ENCODE measurements at places on chromosomes 1 and 21.

GRCh38 chr1:110136911-110137310 lies 13.4 kb upstream of the SLC6A17 start:
- no peak for DNase-seq

- no peak for DNase-seq
Measured at GRCh38 chr1:170175041-170175440, 29.3 kb downstream of the NTMT2 start.

DNA sequence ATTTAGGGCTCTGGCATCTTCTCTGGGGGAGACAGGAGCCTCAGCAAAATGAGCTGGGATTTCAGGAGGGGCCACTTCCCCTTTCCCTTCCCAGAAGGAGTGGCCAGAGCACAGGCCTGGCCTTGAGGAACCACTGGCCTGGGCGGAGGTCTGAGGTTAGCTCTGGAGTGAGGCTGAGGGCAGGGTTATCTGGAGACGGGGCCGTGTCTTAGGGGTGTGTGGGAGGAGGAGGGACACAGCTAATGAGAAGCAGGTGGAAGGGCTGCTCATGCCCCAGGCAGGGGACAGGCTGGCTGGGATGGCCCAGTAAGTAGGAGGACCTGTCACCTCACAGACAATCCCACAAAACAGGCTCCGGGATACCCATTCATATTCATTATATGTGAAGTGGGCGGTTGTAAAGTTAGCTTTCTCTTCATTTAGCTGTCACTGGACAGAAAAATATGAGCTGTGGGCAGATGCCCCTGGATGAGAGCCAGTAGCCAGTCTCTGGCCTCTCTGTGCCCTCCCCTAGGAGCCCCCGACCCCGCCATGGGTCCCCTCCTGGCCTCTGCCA lies 12.4 kb downstream of the ALX3 start:
- no peak for DNase-seq

DNA sequence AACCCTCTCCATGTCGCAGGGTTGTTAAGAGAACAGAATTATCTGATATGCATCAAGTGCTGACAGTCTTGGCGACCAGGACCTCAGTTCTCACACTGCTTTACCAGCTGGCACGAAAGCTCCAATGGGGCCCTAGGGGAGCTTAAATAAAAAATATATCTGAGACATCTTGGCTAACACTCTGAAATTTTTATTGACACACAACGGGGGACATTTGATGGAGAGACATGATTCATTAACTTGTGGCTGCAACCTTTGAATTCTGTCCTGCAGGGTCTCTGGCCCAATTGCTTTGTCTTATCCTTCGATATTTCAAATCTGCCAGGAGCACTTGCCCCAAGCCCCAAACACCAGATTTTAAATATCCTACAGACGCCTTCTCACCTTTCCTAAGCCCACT lies 567.0 kb downstream of the AJAP1 start:
- no peak for DNase-seq

DNA sequence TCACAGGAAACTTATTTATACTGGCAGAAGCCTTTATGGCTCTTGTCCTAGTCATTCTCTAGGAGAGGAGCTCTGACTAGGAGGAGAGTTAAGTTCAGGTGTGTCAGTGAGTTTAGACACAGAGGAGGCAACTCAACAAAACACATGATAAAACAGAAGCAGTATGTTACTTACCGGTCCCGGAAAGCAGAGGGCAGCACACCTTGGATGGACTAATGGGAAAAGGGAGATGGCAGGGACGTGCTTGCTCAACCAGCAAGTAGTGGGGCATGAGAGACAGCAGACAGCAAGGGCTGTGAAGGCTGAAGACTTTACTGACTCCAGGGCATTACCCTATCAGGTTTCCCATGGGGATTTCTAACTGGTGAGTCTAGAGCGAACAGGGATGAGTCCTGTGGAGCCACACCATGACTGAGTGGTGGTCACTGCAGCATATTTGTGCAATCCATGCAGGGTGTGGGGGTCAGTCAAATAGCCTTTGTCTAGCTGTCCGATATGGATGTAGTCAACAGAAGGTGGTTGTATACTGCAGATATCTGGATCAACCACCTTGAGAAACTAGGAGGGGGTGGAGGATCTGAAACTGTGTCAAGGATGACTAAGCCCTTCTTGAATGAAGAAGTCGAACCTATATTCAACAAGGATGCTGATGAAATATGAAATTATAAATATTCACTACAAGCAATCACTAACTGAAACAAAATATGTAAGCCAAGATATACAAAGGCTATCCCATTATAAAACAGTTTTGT lies 596.3 kb upstream of the CHRM3 start:
- no peak for DNase-seq

DNA sequence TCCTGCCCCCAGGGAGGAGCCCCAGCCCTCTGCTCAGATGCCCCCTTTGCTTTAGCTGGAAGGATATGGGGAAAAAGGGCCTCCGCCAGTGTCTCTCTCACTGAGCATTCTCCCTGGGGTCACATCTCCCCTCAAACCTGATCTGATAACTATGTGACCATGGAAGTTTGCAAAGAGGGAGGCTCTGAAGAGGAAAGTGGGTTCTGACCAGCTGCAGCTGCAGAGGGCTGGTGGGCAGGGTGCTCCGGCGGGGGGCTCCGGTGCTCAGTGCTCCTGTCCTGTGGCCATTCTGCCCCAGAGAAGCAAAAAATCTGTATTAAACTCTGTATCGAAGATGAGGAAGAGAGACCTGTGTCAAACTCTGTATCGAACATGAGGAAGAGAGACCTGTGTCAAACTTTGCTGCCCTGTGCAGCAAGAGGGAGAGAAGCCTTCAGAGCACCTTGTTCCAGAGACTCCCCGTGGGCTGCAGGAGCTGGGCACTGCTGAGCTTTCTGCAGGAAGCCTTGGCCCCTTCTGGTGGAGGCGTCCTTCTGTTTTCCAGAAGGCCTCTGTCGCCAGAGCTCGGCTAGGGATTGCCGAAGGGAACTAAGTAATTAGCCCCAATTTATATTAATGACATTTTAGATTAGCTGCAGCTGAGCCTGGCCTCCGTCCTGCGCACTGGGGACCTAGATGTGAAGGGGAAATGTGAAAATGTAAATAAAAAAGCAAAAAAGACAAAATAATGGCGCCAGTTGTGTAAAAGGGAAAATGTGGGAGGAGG lies 186.2 kb upstream of the C1orf174 start:
- no peak for DNase-seq

DNA sequence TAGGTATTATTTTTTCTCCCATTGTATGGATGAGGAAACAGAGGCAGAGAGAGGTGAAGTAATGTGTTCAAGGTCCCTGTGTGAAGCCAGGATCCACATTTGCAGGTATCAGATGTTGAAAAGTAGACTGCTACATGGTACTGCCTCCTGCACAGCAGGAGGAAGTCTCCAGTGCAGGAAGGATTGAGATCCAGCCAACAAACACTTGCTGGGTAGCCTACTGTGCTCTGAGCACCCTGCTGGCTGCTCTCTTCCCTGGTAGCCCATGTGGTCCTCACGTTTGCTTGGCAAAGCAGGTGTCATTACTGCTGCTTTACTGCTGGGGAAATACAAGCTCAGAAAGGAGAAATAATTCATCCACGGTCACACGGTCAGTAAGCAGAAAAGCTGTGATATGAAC lies 21.3 kb upstream of the GRIK3 start:
- DNase-seq: no peak

DNA sequence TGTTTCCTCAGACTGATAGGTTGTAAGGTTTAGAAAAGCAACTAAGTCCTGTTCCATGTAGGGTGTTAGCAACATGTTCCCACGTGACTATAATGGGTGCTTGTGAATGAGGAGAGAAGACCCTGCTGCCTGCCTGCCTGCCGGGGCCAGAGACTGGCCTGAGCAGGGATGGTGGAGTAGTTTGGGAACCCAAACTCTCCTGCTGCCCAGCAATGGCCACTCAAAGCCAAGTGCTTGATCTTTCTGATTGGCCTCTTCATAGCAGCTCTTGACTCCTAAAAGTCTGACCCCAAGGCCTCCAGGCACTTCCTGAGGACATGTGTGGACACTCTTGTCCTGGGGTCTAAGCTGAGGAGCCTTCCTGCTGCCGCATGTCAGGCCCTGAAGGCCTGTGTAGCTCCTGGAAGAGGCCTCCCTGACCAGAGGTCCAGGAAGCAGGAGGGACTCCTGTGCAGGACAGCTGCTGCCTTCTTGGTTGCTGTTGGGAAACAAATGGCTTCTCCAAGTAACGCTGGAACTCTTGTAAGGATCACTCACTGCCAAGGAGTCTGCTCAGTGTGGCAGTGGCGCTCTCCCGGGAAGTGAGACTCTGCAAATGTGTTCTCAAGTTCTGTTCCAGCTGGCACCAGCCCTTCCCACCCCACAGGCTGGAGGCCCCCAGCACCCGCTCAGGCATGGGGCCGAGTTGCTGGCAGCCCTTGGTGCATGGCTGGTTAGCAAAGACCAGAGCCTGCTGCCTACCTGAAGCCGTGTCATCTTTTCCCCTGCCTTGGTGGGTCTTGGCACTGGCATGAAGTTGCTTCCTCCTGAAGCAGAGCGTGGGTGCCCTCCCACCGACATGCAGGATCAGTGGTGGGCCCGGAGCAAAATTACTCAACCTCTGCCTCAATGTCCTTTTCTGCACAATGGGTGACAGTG lies 35.5 kb downstream of the MAN1C1 start:
- no peak for DNase-seq

DNA sequence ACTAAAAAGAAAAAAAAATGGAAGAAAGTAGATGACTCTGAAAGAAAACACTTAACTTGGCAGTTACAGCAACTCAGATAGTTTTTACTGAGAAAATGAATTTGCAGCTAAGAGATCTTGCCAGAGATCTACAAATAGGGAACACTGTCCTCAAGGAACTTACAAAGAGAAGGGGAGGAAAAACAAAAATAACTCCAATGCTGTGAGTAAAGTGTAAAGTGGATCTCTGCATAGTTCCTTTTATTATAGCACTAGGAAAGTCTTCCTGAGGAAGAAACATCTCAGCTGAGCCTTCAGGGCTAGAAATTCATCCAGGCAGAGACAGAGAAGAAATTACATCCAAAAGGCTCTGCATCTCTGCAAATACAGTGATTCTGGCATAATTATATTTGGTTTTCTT lies 3.9 kb downstream of the CD1B start:
- DNase-seq: no peak

- no peak for DNase-seq
Measured at GRCh38 chr1:169788402-169788801, 6.3 kb downstream of the METTL18 start.

- DNase-seq: no peak
Measured at GRCh38 chr1:114758256-114758832, 560 bp upstream of the CSDE1 start.

DNA sequence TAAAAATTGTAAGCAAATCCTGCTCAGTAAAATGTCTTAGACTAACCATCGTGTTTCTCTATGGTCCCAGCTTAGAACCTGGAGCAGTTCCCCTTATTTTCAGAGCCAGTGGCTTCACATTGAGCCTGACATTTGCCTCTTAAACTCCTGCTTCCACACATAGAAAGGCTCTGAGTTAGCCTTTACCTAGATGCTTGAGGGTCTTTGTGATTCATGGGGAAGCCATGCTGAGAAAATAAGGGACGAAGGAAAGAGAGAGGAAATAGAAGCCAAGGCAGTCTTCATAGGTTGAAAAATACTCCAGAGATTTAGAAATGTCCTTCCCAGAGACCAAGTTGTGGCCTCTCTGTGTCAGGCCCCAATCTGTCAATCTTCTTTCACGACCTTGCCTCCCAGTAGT lies 16.1 kb upstream of the RBBP5 start:
- no peak for DNase-seq

DNA sequence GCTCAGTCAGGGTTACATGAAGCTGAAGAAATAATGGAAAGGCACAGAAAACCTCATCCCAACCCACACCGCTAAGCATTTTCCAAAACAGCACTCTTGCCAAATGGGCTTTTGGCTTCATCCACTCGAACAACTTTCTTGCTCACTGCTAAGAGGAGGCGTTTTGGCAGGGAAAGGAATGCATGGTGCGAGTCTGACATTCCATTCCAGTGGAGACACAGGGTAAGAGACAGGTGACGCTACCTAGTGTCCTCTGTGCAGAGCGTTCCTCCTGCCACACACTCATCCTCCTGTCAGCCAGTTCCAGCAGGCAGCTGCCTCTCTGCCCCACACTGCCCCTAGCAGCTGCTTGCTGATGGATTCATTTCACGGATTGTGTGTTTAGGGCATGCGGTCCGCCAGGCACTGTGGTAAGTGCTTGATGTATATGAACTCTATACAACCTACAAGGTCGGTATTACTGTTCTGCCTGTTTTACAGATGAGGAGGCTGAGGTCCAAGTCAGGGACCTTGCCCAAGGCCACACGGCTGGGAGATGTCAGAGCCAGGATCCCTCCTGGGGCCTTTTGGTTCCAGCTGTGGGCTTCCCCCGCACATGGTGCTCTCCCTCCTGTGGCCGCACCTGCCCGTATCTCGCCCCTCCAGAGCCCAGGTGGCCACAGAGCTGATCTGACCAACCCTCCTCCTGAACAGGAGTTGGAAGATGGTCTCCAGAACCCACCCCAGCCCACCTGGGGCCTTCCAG lies 25.7 kb upstream of the BACE2 start:
- no peak for DNase-seq
